ENCODE measurements at places on chromosomes 1 and 21.

DNA sequence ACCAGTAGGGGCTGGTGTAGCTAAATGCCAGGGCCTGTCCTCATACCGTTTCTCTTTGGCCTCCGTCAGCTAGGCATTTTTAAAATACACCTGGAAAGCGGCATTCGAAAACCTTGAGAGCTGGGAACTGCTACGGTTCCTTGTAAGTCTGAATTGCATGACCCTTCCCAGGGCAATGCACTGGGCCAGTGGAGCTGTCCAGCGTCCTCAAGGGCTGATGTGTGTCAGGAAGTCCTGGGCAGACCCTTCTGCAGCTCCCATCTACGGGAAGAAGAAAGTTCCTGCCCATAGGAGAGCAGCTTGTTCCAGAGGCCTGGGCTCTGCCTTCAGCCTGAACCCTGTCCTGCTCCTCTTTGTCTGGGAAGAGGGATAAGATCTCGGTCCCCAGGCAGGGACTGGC lies 34.1 kb downstream of the UBASH3A start:
- no peak for DNase-seq

DNA sequence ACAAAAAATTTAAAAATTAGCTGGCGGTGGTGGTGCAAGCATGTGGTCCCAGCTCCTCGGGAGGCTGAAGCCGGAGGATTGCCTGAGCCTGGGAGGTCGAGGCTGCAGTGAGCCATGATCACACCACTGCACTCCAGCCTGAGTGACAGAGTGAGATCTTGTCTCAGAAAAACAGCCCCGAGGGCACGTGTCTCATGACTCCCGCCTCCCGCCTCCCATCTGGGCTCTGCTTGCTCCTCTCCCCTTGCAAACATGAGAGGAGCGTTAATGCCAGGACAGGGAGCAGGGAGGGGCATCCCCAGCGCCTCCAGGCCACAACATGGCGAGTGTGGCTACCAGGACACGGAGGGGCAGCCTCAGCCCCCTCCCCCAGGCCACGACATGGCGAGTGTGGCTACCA lies 28.3 kb downstream of the FAAP20 start:
- DNase-seq, result no peak

- DNase-seq, result no peak
Observed at GRCh38 chr1:27570784-27571183, 33.2 kb downstream of the AHDC1 start.

GRCh38 chr21:27693376-27693775 lies 726.5 kb upstream of the ADAMTS5 start:
- no peak for DNase-seq

GRCh38 chr1:46196609-46197008 lies 1.6 kb downstream of the POMGNT1 start:
- no peak for DNase-seq

GRCh38 chr1:5225707-5226704 lies 571.6 kb downstream of the AJAP1 start:
- no peak for DNase-seq

Measured in CMK (cell line).